Naive thymus-derived CD4-positive, alpha-beta T cell (primary cell): ENCODE measurements at places on chromosomes 12 and 14. TPM values are rescaled to one million over a fixed set of nuclear protein-coding genes. Genes with fewer than 3 reads are reported as not detected.

- no peak for DNase-seq
- H3K4me3 ChIP-seq = no peak overlapping the region
- H3K4me1 ChIP-seq = no peaks in the 10 kb centered on the region
- no peaks in the 10 kb centered on the region for H3K27me3 ChIP-seq
Observed at GRCh38 chr14:42671636-42672035, 1065.0 kb downstream of the LRFN5 start.

- no peak overlapping the region for H3K27ac ChIP-seq
- H3K36me3 ChIP-seq = no peaks in the 10 kb centered on the region
- H3K4me1 ChIP-seq = no peaks in the 10 kb centered on the region
- no peaks in the 10 kb centered on the region for H3K27me3 ChIP-seq
Observed at GRCh38 chr12:131363841-131364495, 346.9 kb upstream of the SFSWAP start.

Gene GPRC5D
- total RNA-seq = not detected

- H3K27me3 ChIP-seq = peaks cover 4% of the 10 kb centered on the region
- H3K36me3 ChIP-seq = no peaks in the 10 kb centered on the region
- DNase-seq = no peak
- no peaks in the 10 kb centered on the region for H3K4me1 ChIP-seq
- H3K4me3 ChIP-seq = no peak overlapping the region
- no peak overlapping the region for H3K27ac ChIP-seq
Observed at GRCh38 chr12:51620448-51620847, 29.4 kb downstream of the SCN8A start.

Gene MYL2
- not detected for total RNA-seq

DNA sequence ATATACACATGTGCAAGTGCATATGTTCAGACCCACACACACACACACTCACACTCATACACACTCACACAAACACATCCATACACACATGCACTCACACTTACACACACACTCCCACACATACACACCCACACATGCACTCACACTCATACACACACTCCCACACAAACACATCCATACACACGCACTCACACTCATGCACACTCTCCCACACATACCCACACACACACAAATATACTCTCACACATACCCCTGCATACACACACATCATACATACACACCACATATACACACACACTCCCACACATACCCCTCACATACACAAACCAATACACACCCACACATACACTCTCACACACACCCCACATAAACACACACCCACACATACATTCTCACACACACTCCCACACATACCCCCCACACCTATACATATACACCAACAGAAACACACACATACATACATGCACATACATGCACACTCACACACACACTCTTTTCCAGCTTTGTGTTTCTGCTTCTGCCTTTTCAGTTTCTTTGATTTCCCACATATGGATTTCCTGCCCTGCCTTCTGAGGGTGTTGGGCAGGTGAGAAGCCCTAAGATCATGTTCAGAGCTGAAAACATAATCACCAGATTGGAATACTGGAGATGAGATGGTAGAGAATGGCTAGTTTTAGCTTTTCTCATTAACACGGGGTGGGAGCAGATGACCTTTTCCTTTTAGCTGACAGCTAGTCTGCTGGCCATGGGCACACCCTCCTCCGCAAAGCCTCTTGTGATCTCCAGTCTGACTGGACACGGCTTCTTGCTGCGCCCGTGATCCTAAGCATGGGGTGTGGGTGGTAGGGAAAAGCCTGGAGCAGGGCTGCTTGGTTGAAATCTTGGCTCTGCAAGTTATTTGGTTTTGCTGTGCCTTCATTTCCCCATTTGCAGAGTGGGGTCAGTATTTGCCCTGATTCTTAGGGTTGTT is 214.0 kb downstream of the CHST11 start:
- peaks cover 36% of the 10 kb centered on the region for H3K4me1 ChIP-seq
- no peak overlapping the region for H3K4me3 ChIP-seq
- H3K36me3 ChIP-seq = no peaks in the 10 kb centered on the region

Gene NEMP1
- 13.6 TPM for total RNA-seq

DNA sequence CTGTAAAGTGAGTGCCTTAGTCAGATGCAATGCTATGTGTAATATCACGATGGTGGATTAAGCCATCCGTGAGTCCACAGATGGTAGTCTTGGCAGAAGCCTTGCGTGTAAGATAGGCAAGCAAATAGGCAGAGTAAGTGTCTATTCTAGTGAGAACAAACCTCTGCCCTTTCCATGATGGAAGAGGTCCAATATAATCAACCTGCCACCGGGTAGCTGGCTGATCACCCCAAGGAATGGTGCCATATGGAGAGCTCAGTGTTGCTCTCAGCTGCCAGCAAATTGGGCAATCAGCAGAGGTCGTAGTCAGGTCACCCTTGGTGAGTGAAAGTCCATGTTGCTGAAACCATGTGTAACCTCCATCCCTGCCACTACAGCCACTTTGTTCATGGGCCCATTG is 371.2 kb upstream of the LRFN5 start:
- H3K27me3 ChIP-seq = no peaks in the 10 kb centered on the region
- H3K4me3 ChIP-seq = no peak overlapping the region
- no peak overlapping the region for H3K27ac ChIP-seq
- no peaks in the 10 kb centered on the region for H3K4me1 ChIP-seq
- no peaks in the 10 kb centered on the region for H3K36me3 ChIP-seq

DNA sequence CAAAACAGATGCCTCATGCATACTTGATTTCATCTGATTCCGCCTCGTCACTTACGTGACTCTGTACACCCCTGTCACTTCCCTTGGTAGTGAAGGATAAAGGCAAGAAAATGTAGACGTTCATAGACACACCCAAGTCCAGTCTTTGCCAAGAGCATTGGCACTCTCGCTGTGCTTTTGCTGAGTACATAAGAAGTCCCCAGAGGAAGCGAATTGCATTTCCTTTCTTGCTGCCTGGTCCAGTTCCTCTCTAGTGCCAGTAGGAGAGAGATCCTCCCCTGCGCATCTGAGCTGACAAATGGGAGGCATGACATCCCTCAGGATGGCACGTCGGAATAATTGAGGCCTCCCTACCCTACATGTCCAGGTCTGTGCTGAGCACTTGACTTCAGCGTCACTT is 21.3 kb upstream of the RIN3 start:
- no peaks in the 10 kb centered on the region for H3K36me3 ChIP-seq
- no peaks in the 10 kb centered on the region for H3K4me1 ChIP-seq
- no peak overlapping the region for H3K4me3 ChIP-seq
- no peak for DNase-seq

Gene FITM1
- total RNA-seq = 4.3 TPM

GRCh38 chr12:77007476-77007875 is 57.9 kb downstream of the E2F7 start:
- H3K27me3 ChIP-seq = no peaks in the 10 kb centered on the region
- DNase-seq = no peak
- H3K27ac ChIP-seq = no peak overlapping the region

- H3K27me3 ChIP-seq = no peaks in the 10 kb centered on the region
- H3K27ac ChIP-seq = peak overlapping the region; percentile 66
- H3K36me3 ChIP-seq = peaks cover 26% of the 10 kb centered on the region
- H3K4me1 ChIP-seq = no peaks in the 10 kb centered on the region
Observed at GRCh38 chr12:110349514-110350151, 53.9 kb downstream of the ANAPC7 start.

DNA sequence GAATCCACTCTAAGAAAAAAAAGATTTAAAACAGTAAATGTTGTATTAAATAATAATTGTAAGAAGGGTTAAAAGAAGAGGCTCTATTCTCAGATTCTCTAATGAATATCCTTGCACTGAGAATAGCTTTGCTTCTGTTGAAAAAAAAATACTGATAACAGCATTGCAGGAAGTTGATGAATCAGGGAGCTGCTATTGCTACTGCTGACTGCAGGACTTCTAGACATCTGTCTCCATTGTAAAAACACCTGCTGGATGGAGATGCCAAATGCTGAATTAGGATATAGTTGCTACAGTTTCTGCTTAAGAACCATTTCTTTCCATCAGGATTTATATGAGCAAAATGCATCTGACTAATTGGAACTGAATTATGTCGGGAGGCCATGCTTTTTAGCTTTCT is 50.3 kb upstream of the ANP32D start:
- no peaks in the 10 kb centered on the region for H3K4me1 ChIP-seq
- H3K4me3 ChIP-seq = no peak overlapping the region
- no peaks in the 10 kb centered on the region for H3K36me3 ChIP-seq
- H3K27ac ChIP-seq = no peak overlapping the region
- H3K27me3 ChIP-seq = no peaks in the 10 kb centered on the region

DNA sequence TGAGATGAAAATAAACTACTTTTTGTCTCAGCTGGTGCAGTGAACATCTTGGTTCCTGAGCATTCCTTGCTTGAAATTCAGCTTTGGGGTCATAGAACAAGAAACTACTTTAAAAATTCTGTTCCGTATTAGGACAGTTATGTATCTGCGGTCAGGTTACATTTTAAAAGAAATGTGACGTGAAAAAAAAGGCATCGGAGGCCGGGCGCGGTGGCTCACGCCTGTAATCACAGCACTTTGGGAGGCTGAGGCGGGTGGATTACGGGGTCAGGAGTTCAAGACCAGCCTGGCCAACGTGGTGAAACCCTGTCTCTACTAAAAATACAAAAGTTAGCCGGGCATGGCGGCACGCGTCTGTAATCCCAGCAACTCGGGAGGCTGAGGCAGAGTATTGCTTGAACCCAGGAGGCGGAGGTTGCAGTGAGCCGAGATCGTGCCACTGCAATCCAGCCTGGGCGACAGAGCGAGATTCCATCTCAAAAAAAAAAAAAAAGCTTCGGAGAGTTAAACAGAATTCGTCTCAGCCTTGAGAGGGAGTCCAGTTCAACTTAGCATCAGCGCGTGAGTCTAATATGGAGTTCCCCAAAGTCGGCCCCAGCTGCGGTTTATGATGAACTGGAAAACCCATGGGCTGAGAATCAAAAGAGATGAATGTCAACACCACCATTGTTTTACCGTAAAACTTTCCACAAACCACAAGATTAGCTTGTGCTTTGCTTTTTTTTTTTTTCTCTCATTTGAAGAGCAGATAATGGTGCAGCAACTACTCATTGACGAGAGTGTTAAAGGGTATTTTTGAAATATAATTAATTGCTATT is 2.1 kb upstream of the SLC2A13 start:
- no peaks in the 10 kb centered on the region for H3K36me3 ChIP-seq
- H3K4me3 ChIP-seq = peak overlapping the region; percentile 50
- H3K27ac ChIP-seq = no peak overlapping the region
- no peaks in the 10 kb centered on the region for H3K27me3 ChIP-seq
- peaks cover 16% of the 10 kb centered on the region for H3K4me1 ChIP-seq

- no peaks in the 10 kb centered on the region for H3K27me3 ChIP-seq
- H3K27ac ChIP-seq = no peak overlapping the region
- H3K4me1 ChIP-seq = no peaks in the 10 kb centered on the region
- DNase-seq = no peak
- no peak overlapping the region for H3K4me3 ChIP-seq
Observed at GRCh38 chr14:73589116-73589515, 2.6 kb upstream of the ACOT4 start.

Gene PAX9
- total RNA-seq = not detected in 2 replicates

Gene GUCY2C
- not detected for total RNA-seq

GRCh38 chr12:101655393-101655792 is 42.0 kb upstream of the CHPT1 start:
- H3K4me1 ChIP-seq = no peaks in the 10 kb centered on the region
- no peaks in the 10 kb centered on the region for H3K36me3 ChIP-seq
- no peak overlapping the region for H3K27ac ChIP-seq
- H3K4me3 ChIP-seq = no peak overlapping the region
- no peak for DNase-seq

DNA sequence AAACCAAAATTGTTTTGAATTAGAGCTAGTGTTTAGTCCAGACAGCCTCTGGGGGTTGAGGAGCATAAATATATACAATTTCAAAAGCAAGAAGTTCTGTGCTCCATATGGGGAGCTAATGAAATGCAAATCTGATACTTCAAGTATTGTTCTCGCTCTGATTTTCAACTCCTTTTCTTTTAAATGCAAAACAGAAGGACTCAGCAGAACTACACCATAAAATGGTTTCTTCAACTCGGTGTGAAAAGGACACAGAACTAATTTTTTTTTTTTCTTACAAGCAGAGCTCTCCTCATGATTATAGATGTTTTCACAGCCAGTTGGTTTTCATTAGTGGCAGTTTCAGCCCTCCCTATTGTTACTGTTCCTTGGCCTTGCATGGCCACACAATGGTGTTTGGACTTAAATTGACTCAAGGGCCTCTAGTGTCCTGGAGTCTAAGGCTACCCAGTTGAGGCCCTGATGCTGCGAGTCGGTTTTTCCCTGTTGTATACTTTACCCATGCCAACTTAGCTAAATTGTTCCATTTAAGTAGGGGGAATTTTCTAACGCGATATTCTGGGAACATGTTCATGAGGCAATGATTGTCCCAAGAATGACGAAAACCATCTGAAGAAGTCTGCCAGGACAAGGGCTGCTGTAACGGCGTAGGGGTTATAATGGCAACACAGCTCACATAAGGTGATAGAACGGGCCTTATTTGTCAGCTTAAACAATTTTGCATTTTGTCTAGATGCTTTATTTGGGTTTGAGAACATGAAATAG is 120.3 kb downstream of the GPR135 start:
- H3K4me3 ChIP-seq = no peak overlapping the region
- H3K27ac ChIP-seq = no peak overlapping the region
- H3K27me3 ChIP-seq = no peaks in the 10 kb centered on the region
- no peak for DNase-seq
- H3K4me1 ChIP-seq = no peaks in the 10 kb centered on the region

Gene TOMM20L
- total RNA-seq = not detected

GRCh38 chr12:97211416-97211930 is 251.1 kb upstream of the RMST start:
- no peak overlapping the region for H3K27ac ChIP-seq
- no peaks in the 10 kb centered on the region for H3K27me3 ChIP-seq
- no peak for DNase-seq

DNA sequence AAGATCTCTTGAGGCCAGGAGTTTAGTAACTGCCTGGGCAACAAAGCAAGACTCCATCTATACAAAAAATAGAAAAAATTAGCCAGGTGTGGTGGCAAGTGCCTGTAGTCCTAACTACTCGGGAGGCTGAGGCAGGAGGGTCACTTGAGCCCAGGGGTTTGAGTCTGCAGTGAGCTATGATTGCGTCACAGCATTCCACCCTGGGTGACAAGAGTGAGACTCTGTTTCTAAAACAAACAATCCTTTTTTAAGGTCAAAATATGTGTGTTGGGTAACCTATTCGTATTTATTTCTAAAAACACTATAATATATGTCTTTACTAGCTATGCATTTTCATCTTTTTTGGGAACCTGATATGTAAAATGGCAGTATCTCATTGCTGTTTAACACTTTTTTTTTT is 7.4 kb downstream of the FBXO21 start:
- peaks cover 11% of the 10 kb centered on the region for H3K36me3 ChIP-seq
- no peak overlapping the region for H3K4me3 ChIP-seq
- H3K4me1 ChIP-seq = no peaks in the 10 kb centered on the region
- H3K27ac ChIP-seq = no peak overlapping the region
- H3K27me3 ChIP-seq = no peaks in the 10 kb centered on the region

Gene KRT77
- total RNA-seq = 0.13 TPM

Gene TMTC1
- total RNA-seq = 2.8 TPM

DNA sequence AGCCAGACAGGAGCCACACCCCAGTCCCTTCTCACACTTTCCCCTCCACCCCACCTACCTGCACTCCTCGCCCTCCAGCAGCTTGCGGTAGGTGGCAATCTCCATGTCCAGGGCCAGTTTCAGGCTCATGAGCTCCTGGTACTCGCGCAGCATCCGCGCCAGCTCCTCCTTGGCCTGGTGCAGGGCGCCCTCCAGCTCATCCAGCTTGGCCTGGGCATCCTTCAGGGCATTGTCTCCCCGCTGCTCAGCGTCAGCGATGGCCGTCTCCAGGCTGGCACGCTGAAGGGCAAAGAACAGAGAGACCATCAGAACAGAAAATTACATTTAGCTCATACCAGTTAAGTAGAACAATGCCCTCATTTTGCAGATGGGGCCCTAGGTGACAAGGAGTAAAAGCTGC is 5.5 kb downstream of the KRT74 start:
- H3K27ac ChIP-seq = no peak overlapping the region
- no peaks in the 10 kb centered on the region for H3K36me3 ChIP-seq
- H3K4me1 ChIP-seq = peaks cover 26% of the 10 kb centered on the region
- no peak overlapping the region for H3K4me3 ChIP-seq
- no peak for DNase-seq
